ENCODE measurements at places on chromosomes 6 and 20.

DNA sequence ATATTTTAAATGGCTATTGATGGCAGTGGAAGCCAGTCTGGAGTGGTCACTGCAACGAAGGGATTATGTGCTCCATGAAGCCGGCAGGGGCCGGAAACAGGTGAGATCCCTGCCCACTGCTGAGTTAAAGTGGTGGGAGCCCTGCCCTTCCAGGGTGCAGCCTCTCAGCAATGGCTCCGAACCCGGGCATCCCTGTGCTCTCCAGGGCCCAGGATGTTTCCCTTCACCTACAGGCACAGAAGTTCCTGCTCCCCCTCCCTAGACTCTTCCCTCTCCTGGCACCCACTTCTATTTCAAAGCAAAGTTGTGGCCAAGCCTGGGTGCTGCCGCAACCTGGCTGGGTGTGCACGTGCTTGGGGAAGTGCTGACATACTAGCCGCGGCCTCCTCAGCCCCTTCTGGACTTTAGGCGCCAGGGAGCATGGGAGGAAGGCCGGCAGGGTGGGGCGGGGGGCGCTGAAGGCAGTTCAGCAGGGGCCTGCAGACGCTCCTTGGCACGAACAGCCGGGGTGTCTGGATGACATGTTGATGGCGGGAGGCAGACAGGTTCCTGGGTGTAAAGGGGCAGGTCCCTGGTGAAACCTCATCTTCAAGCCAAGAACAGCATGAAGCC is 452.3 kb downstream of the HTR1B start:
- DNase-seq, result no peak

DNA sequence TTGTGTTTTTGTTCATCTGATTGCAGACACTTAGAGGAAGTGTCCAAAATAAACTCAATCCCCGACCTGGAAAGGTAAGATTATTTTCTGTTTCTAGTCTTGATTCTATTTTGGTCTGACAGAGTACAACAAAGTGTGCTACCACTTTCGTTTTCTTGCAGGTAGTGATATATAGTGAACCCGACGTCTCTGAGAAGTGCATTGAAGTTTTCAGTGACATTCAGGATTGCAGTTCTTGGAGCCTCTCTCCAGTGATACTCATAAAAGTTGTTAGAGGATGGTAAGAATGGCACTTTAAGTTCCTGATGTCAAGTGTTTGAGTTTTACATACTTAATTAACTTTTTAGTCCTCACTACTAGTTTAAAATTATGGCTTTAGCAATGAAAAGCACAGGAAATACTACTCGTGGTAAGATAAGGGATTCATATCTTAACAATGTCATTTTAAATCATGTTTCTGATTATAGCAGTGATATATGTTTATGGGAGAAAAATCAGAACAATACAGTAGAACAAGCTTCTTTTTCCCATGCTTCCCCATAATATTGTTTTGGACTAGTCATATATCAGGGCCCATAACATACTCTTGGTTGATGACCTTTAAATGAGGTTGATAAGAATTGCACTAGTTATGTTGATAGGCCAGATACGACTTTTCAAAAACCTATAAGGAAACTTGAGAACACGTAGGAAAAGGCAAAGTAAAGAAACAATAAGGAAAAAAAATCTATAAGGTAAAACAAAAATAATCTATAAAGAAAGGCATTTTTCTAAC is 104.0 kb downstream of the RTN4IP1 start:
- no peak for DNase-seq

DNA sequence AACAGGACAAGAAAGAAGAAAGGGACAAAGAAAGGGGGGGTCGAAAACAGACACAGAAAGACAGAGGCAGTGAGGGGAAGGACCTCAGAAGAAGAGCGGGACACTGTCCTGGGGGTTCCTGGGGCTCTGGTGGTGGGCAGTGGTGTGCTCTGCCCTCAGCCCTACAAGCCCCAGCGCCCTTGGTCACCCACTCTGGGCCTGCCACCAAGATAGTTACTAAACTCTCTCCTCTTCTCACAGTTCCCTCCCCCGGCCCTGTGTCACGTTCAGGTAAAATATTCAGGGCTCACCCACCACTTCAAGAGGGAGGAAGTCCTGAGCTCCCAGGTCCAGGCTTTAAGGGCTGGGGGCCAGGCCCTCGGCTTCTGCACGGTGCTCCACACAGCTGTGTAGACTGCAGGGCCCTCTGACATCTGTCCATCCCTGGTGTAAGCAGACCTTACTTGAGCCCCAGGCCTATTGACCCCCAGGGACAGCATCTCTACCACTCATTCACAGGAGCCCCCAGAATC is 87.4 kb downstream of the MRPL14 start:
- DNase-seq, result no peak

GRCh38 chr6:138914701-138915100 is 73.4 kb downstream of the REPS1 start:
- no peak for DNase-seq

Data from GM04503 (cell line).